Subcutaneous preadipocyte (primary cell): ENCODE measurements at places on chromosomes 6 and 20. TPM values are rescaled to one million over a fixed set of nuclear protein-coding genes. Genes with fewer than 3 reads are reported as not detected.

PKIG gene
- total RNA-seq = 40.1 and 139 TPM in 2 replicates

OPRM1 gene
- total RNA-seq = not detected in 2 replicates

MUCL3 gene
- total RNA-seq = not detected in 2 replicates

FAM217A gene
- not detected in 2 replicates for total RNA-seq

ARFGEF3 gene
- total RNA-seq = under 0.01 and 0.20 TPM in 2 replicates

ECT2L gene
- not detected in 2 replicates for total RNA-seq

C20orf96 gene
- 0.59 and 1.8 TPM in 2 replicates for total RNA-seq

RIMS4 gene
- not detected in 2 replicates for total RNA-seq
